ENCODE measurements at places on chromosomes 16 and 17. TPM values are rescaled to one million over a fixed set of nuclear protein-coding genes. Genes with fewer than 3 reads are reported as not detected.

DNA sequence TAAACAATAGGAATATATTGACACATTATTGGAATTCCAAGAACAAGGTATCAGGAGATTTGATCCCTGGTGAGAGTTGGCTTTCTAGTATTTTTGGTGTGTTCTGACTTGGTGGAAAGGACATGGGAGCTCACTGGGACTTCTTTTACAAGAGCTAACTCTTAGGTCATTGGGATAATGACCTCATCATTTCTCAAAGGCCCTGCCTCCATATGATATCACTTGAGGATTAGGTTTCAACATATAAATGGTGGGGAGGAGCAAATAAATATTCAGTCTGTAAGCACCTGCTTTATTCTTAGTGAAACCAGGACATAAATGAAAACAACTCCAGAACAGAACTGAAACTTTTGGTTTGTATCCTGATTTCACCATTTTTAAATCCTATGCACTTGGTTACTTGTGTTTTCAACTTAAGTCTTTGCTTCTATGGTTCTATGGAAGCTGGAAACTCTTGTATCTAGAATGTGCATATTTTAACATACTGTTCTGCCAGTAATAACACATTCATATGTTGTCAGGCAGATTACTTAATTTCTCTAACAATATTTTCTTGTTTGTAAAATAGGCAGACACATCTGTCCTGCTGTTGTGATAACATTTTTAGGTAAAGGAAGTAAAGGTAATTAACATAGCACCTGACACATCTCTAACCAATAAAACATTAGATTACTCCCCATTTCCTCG is 1527.7 kb upstream of the CDH8 start:
- no peak for DNase-seq

GRCh38 chr16:73547552-73548403 is 499.9 kb upstream of the ZFHX3 start:
- no peak for DNase-seq

CETP gene
- 4.1 TPM for polyA plus RNA-seq

PPY gene
- polyA plus RNA-seq, result not detected
